ENCODE measurements at places on chromosomes 7 and 10.

- no peak for DNase-seq
These were observed 20.3 kb upstream of the RET start for GRCh38 chr10:43056568-43057011.

- DNase-seq: no peak
These were observed 235.1 kb downstream of the SEMA3E start for GRCh38 chr7:83413831-83414230.

DNA sequence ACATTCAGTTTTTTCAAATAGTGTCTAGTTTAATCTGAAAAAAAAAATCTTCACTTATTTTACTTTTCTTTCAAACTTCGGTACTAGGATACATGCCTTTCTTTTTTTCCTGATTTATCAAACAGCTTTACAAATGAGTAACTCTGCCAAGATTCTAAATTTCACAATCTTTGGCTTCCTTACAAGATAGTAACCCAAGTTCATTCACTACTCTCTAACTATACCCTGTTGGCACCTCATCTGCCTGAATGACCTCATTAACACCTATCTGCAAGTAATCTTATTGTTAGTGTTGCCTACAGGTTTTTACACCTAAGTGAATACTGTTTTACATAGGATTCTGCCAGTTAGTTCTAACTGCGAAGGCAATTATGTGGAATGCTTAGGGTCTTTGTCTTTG, 159.8 kb downstream of the FOXP2 start:
- DNase-seq: no peak

DNA sequence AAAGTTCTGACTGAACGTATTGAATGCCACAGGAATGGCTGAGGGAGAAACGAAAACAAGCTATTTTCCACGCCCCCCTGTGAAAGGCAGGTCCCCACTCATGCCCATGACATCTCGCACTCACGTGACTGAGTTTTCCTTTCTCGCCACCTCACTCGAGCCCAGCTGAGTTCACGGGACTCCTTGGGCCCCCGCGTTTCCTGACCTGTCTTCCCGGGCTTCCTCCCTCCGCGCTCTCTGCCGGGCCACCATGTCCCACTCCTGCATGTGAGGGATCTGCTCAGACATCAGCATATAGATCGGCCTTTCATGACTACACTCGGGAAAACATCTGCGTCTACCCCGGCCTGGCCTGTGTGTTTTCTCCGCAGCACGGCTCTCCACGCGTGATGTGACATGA, 226.0 kb upstream of the ADARB2 start:
- DNase-seq: no peak

GRCh38 chr7:131727189-131727588, 170.8 kb upstream of the PODXL start:
- no peak for DNase-seq

- DNase-seq: peak; percentile 38
These were observed 10.0 kb downstream of the ZCCHC24 start for GRCh38 chr10:79435271-79436065.

DNA sequence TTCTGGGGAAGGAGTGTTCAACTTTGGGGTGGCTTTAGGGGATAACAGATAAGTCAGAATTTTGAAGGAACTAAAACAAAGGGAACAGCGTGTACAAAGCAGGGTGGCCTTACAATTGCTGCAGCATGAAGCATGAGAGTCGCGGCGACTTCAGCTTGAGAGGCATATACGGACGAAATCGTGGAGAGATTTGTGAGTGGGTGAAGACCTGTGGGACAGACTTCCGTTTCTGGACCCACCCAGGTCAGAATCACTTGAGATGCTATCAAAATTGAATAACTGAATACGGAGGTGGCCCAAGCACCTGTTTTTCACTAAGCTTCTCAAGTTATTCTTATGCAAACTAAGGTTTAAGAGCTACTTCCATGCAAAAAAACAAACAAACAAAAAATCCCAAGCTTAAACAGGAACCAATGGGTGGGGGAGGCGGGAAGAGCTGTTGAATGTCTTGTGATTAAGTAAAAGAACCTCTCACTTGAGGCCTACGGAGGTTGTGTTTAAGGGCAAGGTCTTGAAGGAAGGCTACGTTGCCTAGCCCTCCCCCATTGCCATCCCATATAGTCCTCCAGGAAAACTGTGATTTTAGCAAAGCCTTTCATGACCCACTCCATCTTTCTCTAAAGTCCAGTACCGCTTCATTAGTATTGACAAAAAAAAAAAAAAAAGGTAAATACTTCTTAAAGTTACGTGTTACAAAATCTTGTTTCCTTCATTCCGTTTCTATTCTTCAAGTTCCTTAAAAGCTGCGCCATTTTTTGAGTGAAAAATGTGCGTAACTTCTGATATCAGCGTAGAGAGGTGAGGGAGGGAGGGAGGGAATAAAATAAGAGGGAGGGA, 1.3 kb upstream of the TRIM24 start:
- no peak for DNase-seq

- DNase-seq: peak; percentile 11
These were observed 7.7 kb downstream of the ZSCAN25 start for GRCh38 chr7:99624484-99624883.

DNA sequence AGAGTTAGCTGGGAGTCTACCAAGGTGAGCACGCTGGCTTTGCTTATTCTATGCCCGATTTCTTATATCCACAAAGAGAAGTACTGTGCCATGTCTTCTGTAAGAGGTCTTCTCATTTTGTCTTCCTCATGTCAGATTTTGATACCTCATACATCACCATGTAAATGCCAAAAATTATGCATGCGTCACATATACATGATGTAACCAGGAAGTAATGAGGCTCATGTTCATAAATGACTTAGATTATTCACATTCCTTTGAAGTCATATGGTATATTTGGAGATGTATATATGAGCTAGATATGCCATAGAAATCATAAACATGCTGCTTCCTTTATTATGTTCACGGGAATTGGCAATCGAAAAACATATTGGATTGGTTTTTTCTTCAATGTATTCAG, 97.7 kb upstream of the CELF2 start:
- DNase-seq: no peak

DNA sequence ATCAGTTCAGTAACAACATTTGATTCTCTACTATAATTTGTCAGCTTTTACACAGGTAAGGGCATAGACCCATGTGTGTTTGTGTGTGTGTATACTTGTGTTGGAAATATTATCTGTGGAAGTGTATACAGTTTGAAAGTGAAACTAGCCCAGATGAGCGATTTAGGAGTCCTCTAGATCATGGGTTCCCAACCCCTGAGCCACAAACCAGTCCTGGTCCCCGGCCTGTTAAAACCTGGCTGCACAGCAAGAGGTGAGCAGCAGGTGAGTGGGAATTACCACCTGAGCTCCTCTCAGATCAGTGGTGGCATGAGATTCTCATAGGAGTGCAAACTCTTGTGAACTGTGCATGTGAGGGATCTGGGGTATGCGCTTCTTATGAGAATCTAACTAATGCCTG, 1221.5 kb upstream of the SORCS1 start:
- DNase-seq: no peak

GRCh38 chr7:131600085-131600881, 43.9 kb upstream of the PODXL start:
- DNase-seq: no peak

GRCh38 chr10:108911814-108912541, 1011.3 kb downstream of the XPNPEP1 start:
- no peak for DNase-seq

GRCh38 chr7:149214020-149214720, 18.8 kb downstream of the ZNF282 start:
- DNase-seq: no peak

GRCh38 chr7:152202056-152202455, 176.6 kb downstream of the GALNT11 start:
- no peak for DNase-seq

- peak; percentile 30 for DNase-seq
These were observed 828.8 kb upstream of the MBL2 start for GRCh38 chr10:53601260-53601875.

- DNase-seq: peak; percentile 45
These were observed 99.4 kb downstream of the GRM8 start for GRCh38 chr7:127153315-127153714.

- peak; percentile 70 for DNase-seq
These were observed 37.1 kb downstream of the PRKCQ start for GRCh38 chr10:6542999-6543430.

DNA sequence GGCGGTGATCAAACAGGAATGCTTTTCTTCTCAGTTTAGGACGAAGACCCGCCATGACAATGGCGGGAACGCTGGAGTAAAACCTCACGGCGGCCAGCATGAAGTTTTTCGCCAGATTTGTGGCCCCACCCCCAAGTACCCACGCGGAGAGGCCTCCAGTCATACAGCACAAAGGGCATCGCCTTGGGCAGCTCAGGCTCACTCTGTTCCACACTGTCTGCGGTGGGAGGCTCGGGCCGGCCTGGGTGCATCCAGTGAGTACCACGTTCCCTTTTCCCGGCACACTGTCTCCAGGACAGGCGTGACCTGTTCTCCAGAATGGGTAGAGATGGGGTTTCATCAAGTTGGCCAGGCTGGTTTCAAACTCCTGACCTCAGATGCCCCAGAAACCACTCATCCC, 27.3 kb downstream of the ASB13 start:
- no peak for DNase-seq

DNA sequence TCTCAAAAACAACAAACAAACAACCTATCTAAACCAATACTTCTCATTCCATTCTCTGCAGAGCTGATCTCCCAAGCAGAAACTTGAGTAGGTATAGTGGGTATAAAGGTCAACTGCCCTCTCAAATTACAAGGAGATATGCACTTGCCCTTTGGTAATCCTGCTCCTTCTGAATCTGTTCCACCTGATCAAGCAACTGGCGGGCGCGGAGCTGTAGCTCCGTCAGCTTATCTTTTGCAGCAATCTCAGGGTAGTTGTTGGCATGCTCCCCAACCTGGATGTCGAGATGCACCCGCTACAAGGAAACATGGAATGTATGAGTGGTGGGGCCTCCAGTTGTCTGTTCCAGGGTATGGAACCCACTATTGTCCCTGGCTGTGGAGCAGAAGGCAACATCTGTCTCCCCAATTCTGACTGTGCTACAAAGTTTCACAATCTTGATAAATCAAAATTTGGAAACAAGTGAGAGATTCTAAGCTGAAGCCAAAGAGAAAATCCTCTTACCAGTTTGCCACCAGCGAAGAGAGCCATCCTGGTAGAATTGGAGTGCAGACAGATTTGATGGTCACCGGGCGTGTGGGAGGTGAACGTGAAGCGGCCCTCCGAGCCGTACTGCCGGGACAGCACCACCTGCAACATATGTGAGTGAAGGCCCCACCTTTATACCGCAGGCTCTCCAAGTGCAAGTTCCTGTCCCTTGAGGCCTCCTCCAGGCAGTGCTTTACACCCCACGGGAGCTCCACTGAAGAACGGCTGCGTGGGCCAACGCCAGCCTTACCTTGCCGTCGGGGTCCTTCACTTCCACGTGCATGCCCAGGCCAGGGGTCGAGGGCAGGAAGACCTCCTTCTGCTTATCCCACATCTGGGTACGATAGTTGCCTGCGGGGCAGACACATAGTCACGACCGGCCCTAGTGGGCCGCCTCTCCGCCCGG, 819 bp downstream of the TMED4 start:
- DNase-seq: peak; percentile 29

DNA sequence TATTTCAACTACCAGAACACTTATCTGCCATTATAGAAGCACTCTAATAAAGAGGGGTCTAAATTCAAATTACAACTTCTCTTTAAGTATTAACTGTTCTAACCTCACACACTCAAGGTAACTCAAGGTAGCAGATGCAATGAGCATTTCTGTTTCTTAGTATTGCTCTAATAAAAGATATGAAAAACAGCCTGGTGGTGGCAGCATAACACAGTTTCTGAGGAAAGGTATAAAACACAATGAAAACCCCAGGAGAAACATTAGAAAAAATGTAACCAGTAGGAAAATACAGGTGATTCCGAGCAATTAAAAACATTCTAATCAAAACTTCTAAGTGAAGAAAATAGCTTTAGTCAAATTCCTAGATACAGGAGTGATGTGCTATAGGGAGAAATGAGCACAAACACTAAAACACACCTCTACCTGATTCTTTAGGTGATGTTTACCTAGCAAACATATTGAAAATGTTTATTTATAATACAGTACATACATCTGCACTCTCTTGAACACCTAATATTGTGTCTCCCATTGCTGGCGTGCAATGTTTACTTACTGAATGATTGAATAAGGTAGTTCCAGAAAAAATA, 3.5 kb downstream of the MKRN1 start:
- peak; percentile 61 for DNase-seq

DNA sequence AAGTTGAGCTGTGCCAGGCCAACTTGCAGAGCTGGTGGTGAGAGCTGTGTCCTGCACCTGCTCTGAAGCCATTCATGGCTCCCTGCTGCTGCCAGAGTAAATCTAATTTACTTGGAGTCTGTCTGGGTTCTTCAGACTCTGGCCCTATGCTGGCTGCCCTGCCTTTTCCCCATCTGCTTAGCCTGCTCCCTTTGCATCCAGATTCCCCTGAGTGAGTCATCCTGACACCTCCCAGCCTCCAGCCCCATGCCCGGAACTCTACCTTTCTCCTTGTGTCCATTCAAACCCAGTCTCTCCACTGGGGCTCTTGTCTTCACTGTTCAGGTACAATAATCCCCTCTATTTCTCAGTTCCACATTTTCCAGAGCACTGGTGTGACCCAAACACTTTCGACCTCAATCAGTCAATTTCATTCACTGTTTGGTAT, 434.4 kb upstream of the ZMIZ1 start:
- DNase-seq: no peak

GRCh38 chr10:94008526-94008925, 14.8 kb downstream of the PLCE1 start:
- DNase-seq: no peak

- DNase-seq: no peak
These were observed 109.8 kb downstream of the INPP5A start for GRCh38 chr10:132647424-132647823.

GRCh38 chr7:108226816-108227299, 96.7 kb upstream of the LAMB4 start:
- DNase-seq: no peak

DNA sequence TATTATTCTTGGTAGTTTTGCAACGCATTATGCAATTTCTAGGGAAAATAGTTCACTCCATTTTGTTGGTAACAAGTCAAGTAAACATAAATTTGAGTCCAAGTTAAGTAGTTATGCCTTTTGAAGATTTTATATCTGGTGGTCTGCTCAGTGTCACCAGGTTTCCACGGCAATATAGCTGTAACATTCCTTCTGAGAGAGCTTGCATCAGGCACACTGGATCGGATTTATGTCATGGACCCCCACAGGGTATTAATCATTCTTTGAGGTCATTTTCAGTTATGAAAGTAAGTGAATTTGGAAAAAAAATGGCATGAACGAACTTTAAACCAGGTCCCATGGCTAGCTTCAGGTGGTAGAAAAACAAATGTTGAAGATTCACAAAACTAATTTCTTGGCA, 136.3 kb downstream of the POLR1F start:
- DNase-seq: no peak

GRCh38 chr10:124152139-124153022, 59.0 kb upstream of the CHST15 start:
- DNase-seq: no peak

- DNase-seq: no peak
These were observed 362.5 kb downstream of the POM121L12 start for GRCh38 chr7:53397911-53398310.

DNA sequence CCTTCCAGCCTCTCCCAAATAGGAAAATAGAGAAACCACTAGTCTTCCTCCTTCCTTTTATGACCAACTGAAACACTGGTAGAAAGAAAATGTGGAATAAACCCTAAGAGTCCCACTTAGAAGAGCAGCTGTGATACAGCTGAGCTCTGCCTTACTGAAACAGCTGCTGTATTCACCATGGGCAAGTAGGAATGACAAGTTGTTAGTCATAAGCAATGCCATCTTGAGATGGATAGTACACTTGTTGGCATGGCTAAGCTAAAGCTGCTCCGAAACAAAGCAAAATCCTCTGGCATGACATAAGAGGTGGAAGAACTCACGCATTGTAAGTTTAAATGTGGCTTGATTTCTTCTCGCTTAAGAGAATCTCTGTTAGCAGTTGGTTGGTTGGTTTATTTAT, 48.3 kb upstream of the TMEM236 start:
- DNase-seq: no peak

All from KBM-7 (cell line).